ENCODE measurements at places on chromosomes 7 and 10.
A peak's percentile ranks its signal among the peaks of the same experiment; 100 is the strongest.

DNA sequence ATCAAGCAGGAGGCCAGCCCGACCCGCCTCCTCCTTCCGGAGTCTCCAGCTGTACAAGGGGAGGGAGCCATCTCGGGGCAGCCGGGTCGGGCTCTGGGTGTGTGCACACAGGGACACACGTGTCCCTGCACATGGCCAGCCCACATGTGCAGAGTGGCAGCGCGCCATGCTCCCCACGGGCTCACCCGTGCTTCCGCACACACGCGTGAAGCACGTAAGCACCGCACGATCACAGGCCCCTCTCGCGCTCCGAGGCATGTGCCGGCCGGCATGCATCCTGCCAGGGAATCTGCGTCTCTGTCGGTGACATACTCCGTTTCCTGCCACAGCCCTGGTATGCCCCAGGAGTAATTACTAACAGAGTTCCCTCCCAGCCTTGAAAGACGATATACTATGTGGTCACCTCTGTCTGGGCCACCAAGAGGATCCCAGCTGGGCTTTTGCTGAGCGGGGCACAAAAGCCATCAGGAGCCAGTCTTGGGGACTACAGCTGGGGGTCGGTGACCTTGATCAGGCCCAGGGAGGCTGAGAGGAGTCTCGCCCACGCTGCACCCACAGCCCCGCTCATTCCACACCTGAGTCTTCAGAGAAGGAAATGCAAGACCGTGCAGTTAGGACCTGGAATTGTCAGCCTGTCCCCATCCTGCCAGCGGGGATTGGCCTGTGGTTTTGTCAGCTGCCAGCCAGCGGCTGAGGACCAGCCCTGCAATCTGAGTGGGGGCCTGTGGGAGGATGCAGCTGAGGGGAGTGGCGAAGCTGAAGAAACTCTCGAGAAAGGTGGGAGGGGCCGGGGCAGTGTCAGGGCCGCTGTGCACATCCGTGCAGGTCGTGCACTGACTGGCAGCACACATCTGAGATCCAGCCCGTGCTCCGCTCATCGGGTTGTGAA lies 11.0 kb upstream of the LFNG start:
- DNase-seq, result peak; percentile 62

DNA sequence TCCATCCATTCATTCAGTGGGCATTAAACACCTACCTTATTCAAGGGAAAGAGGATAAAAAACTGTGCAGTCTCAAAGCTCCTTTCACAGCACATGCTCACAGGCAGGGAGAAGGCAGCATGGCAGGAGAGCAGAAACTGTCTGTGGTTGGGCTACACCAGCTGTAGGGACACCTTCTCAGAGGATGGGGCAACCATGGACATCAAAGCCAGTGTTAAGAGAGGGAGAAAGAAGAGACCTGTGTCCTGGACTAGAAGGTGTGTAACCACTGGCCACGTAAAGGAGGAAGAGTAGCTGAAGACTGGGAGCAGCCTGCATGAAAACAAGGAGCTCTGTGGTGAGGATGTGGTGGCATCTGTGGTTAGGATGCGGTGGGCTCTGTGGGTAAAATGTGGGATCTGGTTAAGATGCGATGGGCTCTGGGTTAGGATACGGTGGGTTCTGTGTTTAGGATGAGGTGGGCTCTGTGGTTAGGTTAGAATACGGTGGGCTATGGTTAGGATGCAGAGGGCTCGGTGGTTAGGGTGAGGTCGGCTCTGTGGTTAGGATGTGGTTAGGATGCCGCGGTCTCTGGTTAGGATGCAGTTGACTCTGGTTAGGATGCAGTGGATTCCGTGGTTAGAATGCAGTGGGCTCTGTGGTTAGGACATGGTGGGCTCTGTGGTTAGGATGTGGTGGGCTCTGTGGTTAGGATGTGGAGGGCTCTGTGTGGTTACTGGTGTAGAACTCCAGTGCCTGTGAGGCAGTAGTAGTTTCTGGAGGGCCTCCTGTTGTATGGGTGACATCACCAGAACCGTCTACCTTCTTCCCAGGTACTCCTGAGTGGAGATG lies 197.6 kb downstream of the WDR37 start:
- no peak for DNase-seq

DNA sequence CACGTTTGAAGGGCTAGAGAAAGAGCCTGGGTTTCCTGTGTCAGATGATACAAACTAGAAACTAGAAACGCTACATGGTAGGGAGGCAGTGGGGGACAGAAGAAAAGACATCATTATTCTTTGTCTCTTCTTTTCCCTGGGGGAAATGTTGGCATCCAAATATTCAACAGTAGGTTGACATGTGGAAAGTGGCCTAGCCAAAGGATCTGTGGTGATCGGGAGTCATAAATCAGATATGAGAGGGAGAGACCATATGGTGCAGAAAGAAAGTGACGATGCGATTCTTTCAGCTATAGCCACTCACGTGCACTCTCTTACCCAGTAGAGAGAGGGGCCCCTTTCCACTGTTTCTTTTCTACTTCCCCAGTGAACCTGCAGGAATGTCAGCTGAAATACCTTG lies 964.7 kb downstream of the LRMDA start:
- no peak for DNase-seq

DNA sequence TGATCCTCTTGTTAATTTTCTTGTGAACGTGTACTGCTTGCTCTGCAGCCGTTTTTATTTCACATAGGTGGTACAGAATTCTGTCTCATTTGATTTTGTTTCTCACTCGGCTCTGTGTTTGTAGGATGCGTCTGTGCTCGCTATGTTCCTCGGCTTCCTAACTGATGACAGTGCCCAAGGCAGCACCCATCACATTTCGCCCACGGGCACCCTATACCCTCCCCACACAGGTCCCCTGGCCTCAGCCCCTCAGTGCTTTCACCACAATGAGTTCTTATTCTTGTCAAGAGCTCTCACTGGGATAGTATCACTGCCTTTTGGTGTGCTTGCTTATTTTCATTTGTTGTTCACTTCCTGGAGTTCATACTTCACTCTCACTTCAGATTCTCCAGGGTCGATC lies 28.1 kb downstream of the UCMA start:
- no peak for DNase-seq

GRCh38 chr7:6630007-6630849 lies 6.9 kb upstream of the ZNF316 start:
- no peak for DNase-seq

GRCh38 chr10:72691863-72692743 lies at the start of gene MCU:
Gene MCU, plus strand, starts transcription at chr10:72692143. Its CDS starts 9 bp downstream, at chr10:72692152.
- peak; percentile 83 for DNase-seq

GRCh38 chr7:1611708-1612241 lies 41.9 kb upstream of the PSMG3 start:
- DNase-seq, result no peak

DNA sequence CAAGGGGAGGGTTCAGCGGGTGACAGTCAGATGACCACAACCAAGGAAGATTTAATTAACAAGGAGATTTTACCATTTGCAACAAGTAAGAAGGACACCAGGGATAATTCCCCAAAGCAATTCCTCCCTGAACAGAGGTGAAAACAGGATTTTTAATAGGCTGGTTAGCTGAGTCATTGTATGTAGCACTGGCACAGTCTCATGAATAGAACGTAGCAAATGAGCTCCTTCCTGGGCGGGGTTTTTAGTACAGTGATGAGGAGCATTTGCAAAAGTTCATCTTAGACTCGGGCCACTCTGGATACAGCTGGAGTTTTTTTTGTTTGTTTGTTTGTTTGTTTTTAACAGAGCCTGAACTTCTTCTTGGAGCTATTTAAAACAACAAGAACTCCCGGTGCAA lies 39.0 kb downstream of the TAC1 start:
- no peak for DNase-seq

GRCh38 chr7:11328309-11328708 lies 354.6 kb downstream of the PHF14 start:
- no peak for DNase-seq

GRCh38 chr10:77989081-77989724 lies 40.1 kb downstream of the POLR3A start:
- DNase-seq, result no peak

- DNase-seq, result no peak
These were observed 118.1 kb downstream of the ANLN start for GRCh38 chr7:36507475-36508440.

GRCh38 chr10:109975244-109976190 lies 32.3 kb upstream of the ADD3 start:
- no peak for DNase-seq

GRCh38 chr7:41459623-41460261 lies 243.1 kb downstream of the INHBA start:
- DNase-seq, result no peak

DNA sequence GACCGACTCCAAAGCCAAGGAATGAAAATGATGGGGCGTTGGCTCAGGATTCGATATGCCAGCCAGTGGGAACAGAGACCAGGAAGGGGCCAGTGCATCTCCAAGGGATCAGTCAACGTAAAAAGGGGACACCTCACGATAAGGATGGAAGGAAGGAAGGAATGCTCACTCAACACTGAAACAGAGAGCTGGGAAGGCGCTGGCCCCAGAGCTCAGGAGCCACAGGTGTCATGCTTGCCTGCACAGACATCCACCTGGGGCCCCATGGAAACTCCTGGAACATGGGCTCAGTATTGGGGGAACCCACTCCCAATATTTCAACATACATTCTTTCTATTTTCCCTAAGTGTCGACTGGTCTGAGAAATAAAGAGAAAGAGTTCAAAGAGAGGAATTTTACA lies 5.3 kb downstream of the MMRN2 start:
- DNase-seq, result no peak

- peak; percentile 66 for DNase-seq
These were observed 145.6 kb downstream of the PFKFB3 start for GRCh38 chr10:6348096-6348874.

- DNase-seq, result no peak
These were observed 101.5 kb downstream of the ORC5 start for GRCh38 chr7:104106108-104106905.

DNA sequence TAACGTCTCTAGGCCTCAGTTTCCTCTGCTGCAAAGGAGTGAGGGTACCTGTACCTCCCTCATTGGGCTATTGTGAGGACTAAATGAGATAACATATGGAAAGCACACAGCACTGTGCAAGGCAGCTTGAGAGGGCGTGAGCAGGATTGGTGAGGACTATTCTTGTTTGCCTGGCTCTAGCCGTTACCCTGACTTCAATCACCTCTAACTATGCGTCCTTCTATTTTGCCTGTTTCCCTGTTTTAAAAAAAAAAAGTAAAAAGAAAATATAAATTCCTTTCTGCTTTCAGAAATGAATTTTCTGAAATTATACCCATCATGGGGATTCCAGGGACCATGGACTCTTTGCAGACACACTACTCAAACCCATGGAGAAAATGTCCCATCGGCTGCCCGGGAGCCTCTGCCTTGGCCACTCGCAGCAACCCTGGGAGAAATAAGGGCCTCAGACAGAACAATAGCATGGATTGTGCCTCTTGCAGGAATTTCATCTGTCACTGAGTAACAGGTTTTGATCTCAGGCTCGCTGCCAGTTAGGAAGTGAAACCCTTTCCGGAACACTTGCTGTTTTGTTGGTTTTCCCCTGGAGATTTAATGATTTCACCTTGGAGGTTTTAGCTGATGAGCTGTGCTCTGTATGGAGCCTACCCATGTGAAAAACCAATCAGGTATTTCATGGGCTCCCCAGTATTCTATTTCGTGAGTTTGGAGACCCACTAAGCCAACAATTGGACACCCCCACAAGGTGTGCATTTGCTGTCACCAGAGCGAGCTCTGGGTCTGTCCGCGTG lies 55.6 kb downstream of the STEAP1B start:
- DNase-seq, result no peak

- no peak for DNase-seq
These were observed 20.2 kb downstream of the PDCD11 start for GRCh38 chr10:103416436-103417147.

- DNase-seq, result no peak
These were observed 7.1 kb downstream of the FKBP14 start for GRCh38 chr7:30019387-30019786.

DNA sequence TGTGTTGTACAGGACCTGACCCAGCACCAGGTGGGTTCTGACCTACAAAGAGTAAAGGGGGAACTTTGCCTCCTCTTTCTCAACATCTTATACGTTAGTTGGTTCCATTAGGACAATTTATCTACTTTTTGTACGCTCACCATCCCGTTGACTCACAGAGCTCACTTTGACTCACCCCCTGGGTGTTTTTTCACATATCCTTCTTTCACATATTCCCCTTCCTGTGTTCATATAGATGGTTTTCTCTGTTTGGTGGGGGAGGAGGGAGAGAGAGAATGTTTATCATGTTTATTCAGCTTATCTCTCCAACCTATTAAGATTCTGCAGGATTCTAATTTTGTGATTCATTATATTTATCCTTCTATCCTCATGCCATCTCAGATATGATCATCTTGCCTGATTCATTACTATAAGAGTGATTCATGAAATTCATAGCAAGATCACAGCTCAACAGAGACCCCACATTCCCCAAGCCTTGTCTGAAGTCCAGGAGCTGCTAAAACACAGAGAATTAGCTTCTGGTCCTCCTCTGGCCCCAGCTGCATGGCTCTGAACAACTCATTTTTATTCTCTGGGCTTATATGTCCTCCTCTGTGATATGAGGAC lies 37.2 kb downstream of the PRSS2 start:
- no peak for DNase-seq

- no peak for DNase-seq
These were observed 18.3 kb downstream of the ANKMY2 start for GRCh38 chr7:16627236-16627635.

GRCh38 chr10:93806903-93807302 lies 49.2 kb downstream of the LGI1 start:
- DNase-seq, result no peak

DNA sequence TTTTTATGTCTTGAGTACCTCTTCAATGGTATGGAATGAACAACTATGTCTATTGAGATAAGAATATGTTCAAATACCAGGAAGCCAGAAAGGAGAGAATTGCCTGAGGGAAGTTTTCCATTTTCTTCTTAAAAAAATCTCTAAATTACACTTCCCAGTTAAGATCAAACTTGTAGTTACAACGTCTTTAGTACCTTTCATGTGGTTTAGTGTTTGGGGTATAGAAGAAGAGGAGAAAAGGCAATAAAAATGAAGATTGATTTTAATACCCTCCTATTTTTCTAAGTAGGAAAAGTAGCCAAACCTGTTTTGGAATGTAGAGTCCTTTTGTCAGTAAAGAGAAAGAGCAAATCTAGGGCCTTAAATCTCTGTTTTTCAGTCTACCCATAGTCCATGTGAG lies 470.0 kb upstream of the SEMA3A start:
- no peak for DNase-seq

GRCh38 chr7:24883622-24884013 lies 96.4 kb downstream of the OSBPL3 start:
- no peak for DNase-seq

DNA sequence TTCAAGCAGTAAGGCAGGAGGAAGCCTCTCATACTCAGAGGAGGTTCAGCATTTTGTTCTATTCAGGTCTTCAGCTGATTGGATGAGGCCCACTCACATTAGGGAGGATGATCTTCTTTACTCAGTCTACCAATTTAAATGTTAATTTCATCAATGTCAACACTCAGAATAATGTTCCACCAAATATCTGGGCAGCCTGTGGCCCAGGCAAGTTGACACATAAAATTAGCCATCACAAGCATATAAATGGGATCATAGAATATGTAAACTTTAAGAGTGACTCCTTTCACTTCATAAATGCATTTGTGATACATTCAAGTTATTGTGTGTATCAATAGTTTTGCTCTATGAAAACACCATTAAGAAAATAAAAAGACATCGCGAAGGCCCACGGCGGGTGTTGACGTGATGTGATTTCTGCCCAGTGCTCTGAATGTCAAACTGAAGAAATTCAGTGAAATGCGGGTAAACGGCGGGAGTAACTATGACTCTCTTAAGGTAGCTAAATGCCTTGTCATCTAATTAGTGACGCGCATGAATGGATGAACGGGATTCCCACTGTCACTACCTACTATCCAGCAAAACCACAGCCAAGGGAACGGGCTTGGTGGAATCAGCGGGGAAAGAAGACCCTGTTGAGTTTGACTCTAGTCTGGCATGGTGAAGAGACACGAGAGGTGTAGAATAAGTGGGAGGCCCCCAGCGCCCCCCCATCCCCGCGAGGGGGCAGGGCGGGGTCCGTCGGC lies 536.1 kb upstream of the AUTS2 start:
- DNase-seq, result no peak
